RPMI7951 (cell line): ENCODE measurements at places on chromosomes 5 and 9.

- no peak for DNase-seq
Measured at GRCh38 chr9:135903358-135903656, 4.0 kb downstream of the CAMSAP1 start.

DNA sequence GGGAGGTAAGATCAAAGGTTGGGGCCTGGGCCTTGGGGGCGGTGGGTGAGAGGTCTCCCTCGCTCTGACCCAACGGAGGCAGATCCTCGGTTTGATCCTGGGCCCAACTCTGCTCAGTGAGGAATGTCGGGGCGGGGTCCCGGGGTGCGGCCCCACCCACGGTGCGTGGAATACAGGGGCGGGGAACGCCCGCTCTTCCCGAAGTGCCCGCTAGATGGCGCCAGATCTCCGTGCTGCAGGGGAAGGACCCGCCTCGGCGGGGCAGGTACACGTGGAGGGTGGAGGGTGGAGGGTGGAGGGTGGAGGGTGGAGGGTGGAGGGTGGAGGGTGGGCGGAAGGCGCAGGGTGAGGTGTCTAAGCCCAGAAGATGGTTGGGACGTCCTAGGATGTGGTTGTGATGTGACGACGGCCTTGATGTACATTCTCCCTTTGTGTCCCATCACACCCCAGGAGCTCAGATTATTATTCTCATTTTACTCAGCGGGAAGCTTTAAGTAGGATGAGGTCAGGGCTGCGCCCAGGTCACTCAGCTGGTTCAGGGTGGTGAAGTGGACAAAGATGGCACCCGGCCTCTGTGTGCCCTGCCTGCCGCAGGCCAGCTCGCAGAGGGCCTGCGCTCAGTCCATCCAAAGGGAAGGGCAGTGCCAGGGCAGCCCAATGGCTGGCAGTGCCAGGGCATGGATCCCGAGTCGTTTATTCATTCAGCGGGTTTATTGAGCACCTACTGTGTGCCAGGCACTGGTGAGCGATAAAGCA lies 9.4 kb upstream of the RPS14 start:
- peak; percentile 51 for DNase-seq

- DNase-seq = no peak
Measured at GRCh38 chr9:97431549-97432143, 19.8 kb downstream of the TDRD7 start.

DNA sequence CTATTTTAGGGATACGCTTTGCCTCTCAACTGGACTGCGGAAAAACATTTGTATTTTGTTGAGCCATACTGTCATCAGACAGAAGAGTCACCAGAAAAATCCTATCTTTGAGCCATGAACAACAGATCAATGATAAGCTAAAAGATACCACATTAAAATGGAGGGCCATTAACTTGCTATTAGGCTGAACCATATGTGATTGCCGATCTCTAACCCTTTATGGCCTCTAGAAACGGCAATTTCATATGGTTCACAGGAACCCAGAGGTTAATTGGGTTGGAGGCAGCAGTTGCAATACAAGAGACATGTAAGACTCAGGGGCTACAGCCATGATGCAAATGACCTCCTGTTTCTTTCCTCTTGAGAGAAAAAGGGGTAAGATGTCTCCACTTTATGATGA lies 69.8 kb downstream of the MYO10 start:
- no peak for DNase-seq

DNA sequence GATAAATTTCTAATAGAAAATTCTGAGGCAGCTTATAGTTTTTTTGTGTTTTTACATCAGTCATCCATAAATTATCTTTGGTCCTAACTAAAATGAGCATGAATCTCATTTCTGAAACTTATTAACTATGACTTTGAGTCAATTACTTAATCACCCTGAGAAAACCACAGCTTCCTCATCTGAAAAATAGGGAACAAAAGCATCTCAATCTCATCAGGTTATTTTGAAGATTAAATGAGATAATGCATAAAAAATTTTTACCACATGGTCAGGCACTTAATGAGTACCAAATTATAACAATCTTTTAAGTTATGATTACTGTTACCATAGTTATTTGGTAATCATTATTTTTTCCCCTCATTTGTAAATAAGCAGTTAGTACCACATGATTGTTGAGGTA lies 279.1 kb downstream of the MAST4 start:
- DNase-seq = no peak

GRCh38 chr9:20865347-20865746 lies 166.1 kb downstream of the HACD4 start:
- DNase-seq = peak; percentile 8

DNA sequence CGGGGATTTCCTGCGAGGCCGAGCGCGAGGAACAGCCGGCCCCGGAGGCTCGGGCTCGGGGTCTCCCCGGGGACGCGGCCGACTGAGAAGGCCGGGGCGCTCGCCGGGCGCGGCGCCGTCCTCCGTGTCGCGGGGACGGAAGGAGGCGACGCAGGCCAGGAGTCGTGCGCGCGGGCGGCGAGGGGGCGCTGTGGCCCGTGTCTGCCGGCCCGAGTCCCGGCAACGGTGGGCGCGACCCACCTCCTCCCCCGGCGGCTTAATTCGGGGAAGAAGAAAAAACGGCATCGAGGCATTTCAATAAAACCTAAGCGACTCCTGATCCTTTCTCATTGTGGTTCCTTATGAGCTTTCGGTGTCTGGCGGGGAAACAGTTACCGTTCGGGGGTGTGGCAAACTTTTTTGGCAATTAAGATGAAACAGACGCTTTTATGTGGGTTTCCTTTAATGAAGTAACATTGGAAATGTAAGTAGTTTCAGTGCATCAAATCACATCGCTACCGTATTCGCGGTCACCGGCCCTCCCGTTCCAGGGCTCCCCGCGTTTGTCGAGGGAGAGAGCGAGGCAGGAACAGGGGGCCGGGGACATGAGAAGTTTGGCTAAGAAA lies 3.7 kb upstream of the IRX2 start:
- no peak for DNase-seq

- no peak for DNase-seq
Measured at GRCh38 chr5:152551061-152551460, 146.0 kb upstream of the NMUR2 start.

DNA sequence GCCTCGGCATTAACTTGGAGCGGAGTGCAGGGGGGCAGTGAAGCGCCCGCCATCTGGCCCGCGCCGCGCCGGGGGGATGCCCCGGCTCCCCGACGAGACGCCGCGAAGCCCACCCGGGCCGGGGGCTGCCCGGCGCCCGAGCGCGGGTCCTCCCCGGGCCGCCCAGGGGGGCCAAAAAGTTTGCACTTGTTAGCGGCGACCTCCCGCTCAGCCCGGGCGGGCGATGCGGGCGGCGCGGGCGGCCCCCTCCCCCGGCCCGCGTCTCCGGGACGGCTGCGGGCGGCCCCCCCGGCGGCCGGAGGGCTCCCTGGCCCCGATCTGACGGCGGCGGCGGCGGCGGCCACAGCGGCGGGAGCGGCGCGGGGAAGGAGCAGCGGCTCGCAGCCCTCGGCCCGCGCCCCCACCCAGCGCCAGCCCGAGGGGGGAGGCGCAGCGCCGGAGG lies at the start of gene NTNG2:
TSS of gene NTNG2 (plus strand) at position 316 of the 442 bp plus-strand sequence. CDS start 4,774 bp downstream, outside the sequence.
- no peak for DNase-seq

- DNase-seq = no peak
Measured at GRCh38 chr5:8585230-8586018, 716.5 kb downstream of the MTRR start.

GRCh38 chr9:136254381-136255165 lies 9.0 kb upstream of the QSOX2 start:
- peak; percentile 36 for DNase-seq

GRCh38 chr9:86097510-86098224 lies 1.7 kb downstream of the GOLM1 start:
- DNase-seq = no peak

DNA sequence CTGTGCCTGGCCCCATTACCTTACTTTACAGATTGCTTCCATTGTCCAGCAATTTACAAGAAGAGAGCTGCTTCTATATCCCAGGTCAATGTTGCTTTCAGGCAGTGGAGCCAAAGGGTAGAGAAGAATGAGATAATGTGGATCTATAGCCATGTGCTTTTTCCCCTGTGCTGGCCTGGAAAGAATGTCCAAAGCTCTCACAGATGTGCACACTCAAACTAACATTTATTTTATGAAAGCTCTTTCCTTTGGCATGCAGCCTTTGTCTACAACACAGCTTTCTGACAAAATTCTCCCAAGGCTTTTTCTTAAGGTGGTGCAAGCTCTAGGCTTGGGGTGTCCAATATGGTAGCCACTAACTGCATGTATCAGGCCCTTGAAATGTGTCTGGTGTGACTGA lies 217.3 kb downstream of the LRRC70 start:
- DNase-seq = no peak

GRCh38 chr5:96113170-96113939 lies 151.7 kb upstream of the ELL2 start:
- no peak for DNase-seq

DNA sequence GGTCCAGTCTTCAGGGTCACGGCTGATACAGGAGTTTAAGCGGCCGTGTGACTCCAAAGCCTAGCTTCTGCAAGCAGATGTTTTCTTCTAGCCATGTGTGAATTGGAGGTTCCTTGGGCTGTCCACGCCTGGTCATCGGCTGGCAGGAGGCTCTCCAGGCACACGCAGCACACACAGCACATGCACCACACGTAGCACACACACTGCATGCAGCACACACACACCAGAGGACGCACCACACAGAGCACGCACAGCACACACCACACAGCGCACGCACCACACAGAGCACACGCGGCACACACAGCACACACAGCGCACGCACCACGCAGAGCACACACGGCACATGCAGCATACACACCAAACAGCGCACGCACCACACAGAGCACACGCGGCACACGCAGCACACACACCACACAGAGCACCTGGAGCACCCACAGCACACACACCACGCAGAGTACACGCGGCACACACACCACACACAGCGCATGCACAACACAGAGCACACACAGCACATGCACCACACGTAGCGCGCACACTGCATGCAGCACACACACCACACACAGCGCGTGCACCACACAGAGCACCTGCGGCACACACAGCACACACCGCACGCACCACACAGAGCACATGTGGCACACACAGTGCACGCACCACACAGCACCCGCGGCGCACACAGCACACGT lies 234.3 kb downstream of the FANCC start:
- no peak for DNase-seq

GRCh38 chr5:80591352-80591751 lies 21.3 kb upstream of the ANKRD34B start:
- peak; percentile 70 for DNase-seq

GRCh38 chr9:99335280-99335679 lies 113.2 kb downstream of the SEC61B start:
- DNase-seq = no peak

GRCh38 chr5:150517272-150518152 lies 9.6 kb downstream of the NDST1 start:
- peak; percentile 92 for DNase-seq

- no peak for DNase-seq
Measured at GRCh38 chr5:101991486-101991885, 304.6 kb downstream of the SLCO4C1 start.

- no peak for DNase-seq
Measured at GRCh38 chr5:56320686-56321085, 87.6 kb upstream of the ANKRD55 start.

DNA sequence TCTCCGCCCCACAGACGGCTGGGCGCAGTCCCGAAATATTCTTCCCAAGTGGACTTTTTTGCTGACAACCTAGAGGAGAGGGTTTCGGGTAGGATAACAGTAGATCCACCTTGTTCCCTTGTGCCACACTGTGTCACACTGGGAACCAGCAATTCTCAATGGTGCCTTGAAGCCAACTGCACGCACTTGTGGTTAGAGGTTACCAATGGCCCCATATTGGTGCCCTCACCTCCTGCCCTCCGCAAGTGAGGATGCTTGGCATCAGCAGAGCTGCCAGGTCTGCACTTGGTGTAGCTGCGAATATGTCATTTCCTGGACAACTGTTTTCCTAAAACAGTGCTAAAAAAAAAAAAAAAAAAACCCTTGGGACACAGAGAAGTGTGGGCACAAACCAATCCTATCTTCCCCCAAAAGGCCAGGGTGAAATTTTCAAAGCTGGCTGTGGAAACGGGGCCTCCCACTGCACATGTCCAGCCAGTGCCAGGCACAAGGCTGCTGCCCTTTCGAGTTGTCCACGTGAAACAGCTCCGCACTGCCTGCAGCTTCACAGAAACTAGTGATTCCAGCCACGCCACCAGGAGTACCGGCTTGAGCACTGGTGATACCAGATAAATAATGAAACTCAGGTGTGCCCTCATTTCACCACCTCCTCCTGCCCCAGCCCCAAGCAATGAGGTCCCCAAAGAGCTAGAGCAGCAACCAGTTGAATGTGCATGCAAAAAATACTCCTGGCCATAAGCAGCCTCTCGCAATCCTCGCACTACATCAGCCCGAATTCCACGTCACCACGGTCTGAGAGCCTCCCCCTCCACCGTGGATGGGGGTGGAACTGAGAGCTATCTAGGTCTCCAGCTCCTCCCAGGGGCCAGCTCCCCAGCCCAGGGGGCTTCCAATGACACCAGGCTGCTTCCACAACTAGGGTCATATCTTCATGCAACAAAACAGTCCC lies 51.2 kb downstream of the USP20 start:
- DNase-seq = no peak

DNA sequence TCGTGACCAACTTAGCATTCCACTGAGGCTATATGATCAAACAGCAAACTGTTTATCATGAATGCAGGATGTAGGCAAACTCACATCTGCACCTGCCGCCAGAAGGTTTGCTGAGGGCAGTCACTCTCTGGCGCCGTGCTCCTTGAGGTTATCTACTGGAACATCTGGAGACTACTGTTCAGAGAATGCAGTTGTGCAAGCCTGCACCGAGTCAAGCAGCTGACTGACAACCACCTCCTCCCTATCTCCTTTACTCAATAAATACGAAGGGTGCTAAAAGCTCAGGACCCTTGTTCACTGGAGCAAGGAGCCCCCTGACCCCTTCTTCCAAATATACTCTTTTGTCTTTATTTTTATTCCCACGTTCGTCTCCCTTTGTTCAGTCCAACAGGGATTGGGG lies 27.1 kb downstream of the CCDC125 start:
- DNase-seq = no peak

DNA sequence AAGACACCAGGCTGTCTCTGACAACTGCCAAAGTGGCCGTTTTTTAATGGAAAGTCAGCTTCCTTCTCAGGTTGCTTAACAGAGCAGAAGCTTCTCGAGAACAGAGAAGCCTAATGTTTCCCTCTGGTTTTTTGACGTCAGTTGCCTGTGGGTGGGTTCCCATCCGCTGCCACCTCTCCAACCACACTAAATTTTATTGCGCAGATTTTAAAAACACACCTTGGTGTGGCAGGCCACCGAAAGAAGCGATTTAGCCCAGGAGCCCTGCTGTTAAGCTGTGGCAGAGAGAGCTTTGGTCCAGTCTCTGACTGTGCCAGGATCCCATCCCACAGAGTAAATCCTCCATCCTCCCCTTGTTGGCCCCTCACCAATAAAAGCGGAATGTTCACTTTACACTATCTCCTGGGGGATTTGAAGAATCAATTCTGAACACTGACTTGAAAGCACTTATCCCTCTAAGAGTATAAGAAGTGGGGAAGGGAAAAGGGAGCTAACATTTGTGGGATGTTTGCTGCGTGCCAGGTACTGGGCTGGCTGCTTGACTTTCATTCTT lies 181.6 kb downstream of the AOPEP start:
- DNase-seq = no peak
